A375 (cell line): ENCODE measurements at places on chromosomes 5 and 9. TPM values are rescaled to one million over a fixed set of nuclear protein-coding genes. Genes with fewer than 3 reads are reported as not detected.

PCDHGA9 gene
- 1.1 and 2.7 TPM in 2 replicates for total RNA-seq

FOXD4L6 gene
- 0.05 TPM in 1 of 2 replicates, not detected in the other for total RNA-seq

SLC34A1 gene
- 0.34 and 0.61 TPM in 2 replicates for total RNA-seq

BARHL1 gene
- total RNA-seq = not detected in 2 replicates

CYLC2 gene
- not detected in 2 replicates for total RNA-seq

BTNL8 gene
- total RNA-seq = 0.57 and 0.72 TPM in 2 replicates

PFN3 gene
- not detected in 2 replicates for total RNA-seq

ZNF367 gene
- total RNA-seq = 26.6 and 28.6 TPM in 2 replicates

PRRX2 gene
- 0.69 TPM in 1 of 2 replicates, not detected in the other for total RNA-seq

N4BP3 gene
- 0.03 and 0.15 TPM in 2 replicates for total RNA-seq

GADD45G gene
- 0.32 TPM in 1 of 2 replicates, not detected in the other for total RNA-seq

SHB gene
- total RNA-seq = 29.7 and 31.8 TPM in 2 replicates

SOHLH1 gene
- total RNA-seq = not detected in 2 replicates

EMB gene
- 19.6 and 20.8 TPM in 2 replicates for total RNA-seq

PAEP gene
- total RNA-seq = 0.27 and 0.41 TPM in 2 replicates

ANKRD34B gene
- not detected in 2 replicates for total RNA-seq

PPP1R2B gene
- total RNA-seq = not detected in 2 replicates

CDKN2B-AS1 gene
- total RNA-seq = 0.08 TPM in 1 of 2 replicates, not detected in the other

FOXD1 gene
- total RNA-seq = 8.5 and 16.1 TPM in 2 replicates

EDIL3 gene
- total RNA-seq = 1.2 and 1.4 TPM in 2 replicates

TAS2R1 gene
- total RNA-seq = not detected in 2 replicates

DMRT3 gene
- not detected in 2 replicates for total RNA-seq

SPATA31E1 gene
- total RNA-seq = not detected in 2 replicates

CARTPT gene
- not detected in 2 replicates for total RNA-seq

ZNF462 gene
- 22.0 and 26.3 TPM in 2 replicates for total RNA-seq

CERCAM gene
- total RNA-seq = 32.1 and 32.5 TPM in 2 replicates

INSL4 gene
- total RNA-seq = not detected in 2 replicates

ANKRD55 gene
- 0.74 and 1.1 TPM in 2 replicates for total RNA-seq

GMCL2 gene
- not detected in 2 replicates for total RNA-seq

CBY3 gene
- not detected in 2 replicates for total RNA-seq

ELOVL7 gene
- total RNA-seq = 0.45 and 0.68 TPM in 2 replicates

PCDHB14 gene
- 1.8 and 2.9 TPM in 2 replicates for total RNA-seq

DND1 gene
- total RNA-seq = 1.2 and 2.6 TPM in 2 replicates

INSYN2B gene
- 0.53 and 1.2 TPM in 2 replicates for total RNA-seq

ARPC5L gene
- total RNA-seq = 65.1 and 68.4 TPM in 2 replicates

ADAMTSL2 gene
- not detected in 2 replicates for total RNA-seq

ARRDC3 gene
- 23.9 and 26.0 TPM in 2 replicates for total RNA-seq

PKD2L2 gene
- total RNA-seq = not detected in 2 replicates

CAMK4 gene
- total RNA-seq = 67.3 and 74.3 TPM in 2 replicates

FAM78A gene
- 6.7 and 6.9 TPM in 2 replicates for total RNA-seq

ZBED3 gene
- 2.6 and 6.7 TPM in 2 replicates for total RNA-seq

PCDHB8 gene
- total RNA-seq = 6.5 and 6.6 TPM in 2 replicates

SLIT3 gene
- total RNA-seq = 0.05 TPM in 1 of 2 replicates, not detected in the other

SH3GL2 gene
- total RNA-seq = 1.8 and 2.4 TPM in 2 replicates

PCDHGA12 gene
- 0.80 and 1.2 TPM in 2 replicates for total RNA-seq

ATP10B gene
- 1.1 and 2.4 TPM in 2 replicates for total RNA-seq

MFAP3 gene
- total RNA-seq = 27.3 and 28.8 TPM in 2 replicates

MLANA gene
- total RNA-seq = not detected in 2 replicates

ROR2 gene
- 0.15 TPM in 1 of 2 replicates, not detected in the other for total RNA-seq
